ENCODE measurements at places on chromosomes 5 and 9.

GRCh38 chr5:8020861-8021514, 152.0 kb downstream of the MTRR start:
- no peak for DNase-seq

DNA sequence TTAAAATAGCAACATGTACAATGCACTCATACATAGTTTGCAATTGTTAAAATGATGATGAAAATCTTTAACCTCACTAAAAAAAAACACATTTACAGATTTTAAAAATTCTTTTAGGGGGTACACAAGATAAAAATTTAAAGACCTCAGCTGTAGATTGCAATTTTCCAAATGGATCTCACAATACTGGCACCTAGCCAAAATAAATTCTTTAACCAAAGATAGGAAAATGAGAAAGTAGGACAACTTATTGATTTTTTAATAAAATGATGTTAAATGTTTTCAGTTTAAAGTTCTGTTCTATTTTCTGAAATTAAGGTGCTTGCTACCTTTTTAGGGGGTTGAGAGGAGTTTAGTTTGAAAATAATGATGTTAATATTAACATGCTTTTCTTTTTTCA, 90.0 kb downstream of the PCSK1 start:
- DNase-seq = no peak

DNA sequence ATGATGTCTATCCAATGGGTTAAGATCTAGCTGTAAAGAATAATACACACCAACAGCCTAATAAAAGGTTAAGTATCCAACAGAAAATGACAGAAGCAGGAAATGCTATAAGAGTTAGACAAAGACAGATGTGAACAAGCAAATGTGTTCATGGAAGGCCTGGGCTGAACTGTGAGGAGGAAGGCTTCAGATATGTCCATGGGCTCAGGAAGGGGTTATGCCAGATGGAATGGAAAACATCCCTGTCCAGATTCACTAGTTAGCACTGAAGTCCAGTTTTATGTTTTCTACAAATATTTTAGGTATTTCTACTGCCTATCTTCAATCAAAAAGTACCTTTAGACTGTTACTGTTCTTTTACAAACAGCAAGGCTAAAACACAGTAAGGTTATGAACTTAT, 27.1 kb downstream of the ERAP1 start:
- DNase-seq = peak; percentile 21

- no peak for DNase-seq
Observed at GRCh38 chr9:85182383-85182782, 512.9 kb downstream of the NTRK2 start.

GRCh38 chr5:92613546-92613945, 967.5 kb downstream of the NR2F1-AS1 start:
- DNase-seq = peak; percentile 72

GRCh38 chr5:54577937-54578653, 60.5 kb downstream of the SNX18 start:
- no peak for DNase-seq

DNA sequence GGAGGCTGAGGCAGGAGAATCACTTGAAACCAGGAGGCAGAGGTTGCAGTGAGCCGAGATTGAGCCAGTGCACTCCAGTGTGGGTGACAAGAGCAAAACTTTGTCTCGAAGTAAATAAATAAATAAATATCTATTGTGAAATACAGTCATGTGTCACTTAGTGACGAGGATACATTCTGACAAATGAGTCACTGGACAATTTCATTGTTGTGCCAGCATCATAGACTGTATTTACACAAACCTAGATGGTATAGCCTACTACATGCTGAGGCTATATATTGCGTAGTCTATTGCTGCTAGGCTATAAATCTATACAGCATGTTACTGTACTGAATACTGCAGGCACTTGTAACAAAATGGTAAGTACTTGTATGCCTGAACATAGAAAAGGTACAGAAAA, 61.1 kb upstream of the CCL21 start:
- DNase-seq = no peak

- peak; percentile 16 for DNase-seq
Observed at GRCh38 chr5:93929131-93929530, 187.7 kb upstream of the POU5F2 start.

- no peak for DNase-seq
Observed at GRCh38 chr5:159419576-159419975, 89.3 kb upstream of the IL12B start.

- DNase-seq = no peak
Observed at GRCh38 chr5:137488974-137489373, 10.2 kb downstream of the SPOCK1 start.

- DNase-seq = peak; percentile 4
Observed at GRCh38 chr5:175728885-175729828, 71.3 kb downstream of the HRH2 start.

DNA sequence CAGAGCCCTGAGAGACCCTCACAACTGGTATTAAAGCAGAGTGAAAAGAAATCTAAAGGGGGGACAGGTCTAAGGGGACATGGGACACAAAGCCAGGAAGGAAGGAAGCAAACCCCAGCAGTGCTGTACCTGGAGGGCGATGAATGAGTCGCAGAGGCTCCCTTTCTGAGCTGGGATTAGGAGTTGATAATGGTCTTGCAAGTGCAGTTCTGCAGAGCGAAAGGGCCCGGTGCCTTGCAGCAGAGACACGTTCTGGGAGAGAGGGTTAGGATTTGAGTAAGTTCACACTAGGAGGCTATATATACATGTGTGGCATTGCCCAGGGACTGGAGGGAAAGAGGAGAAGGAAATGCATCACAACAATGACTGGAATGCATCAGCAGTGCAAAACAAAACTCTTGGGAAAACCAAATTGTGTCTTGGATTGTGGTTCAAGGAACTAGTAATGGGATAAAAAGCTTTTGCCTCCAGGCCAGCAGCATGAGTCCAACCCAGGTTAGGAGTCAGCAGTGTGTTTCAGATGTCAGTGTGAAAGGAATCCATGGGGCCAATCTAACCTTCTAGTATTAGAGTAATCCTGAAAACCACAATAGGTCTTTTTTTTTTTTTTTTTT, 38.8 kb upstream of the LIFR start:
- peak; percentile 50 for DNase-seq

- DNase-seq = no peak
Observed at GRCh38 chr5:41325074-41325473, 111.7 kb upstream of the C6 start.

GRCh38 chr9:129682381-129682780, 16.9 kb downstream of the PRRX2 start:
- no peak for DNase-seq

DNA sequence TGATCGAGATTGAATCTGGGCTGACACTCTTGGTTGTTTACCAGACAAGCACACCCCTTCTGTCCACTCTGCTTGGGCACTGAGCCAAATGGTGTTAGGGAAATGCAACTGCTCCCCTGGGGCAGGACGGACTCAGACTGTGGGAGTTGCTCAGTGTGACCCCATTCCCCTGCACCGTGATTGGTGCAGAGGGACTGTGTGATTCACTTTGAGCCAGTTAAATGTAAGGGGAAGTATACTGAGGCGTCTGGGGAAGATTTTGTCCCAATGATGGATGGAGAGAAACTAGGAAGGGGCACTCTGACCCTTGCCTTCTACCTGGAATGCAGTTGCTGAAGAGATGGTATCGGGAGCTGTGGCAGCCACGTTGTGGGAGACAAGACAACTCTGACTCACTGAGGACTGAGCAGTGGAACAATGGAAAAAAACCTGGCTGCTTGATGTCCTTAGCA, 196.0 kb upstream of the ANKRD55 start:
- DNase-seq = peak; percentile 24

- peak; percentile 72 for DNase-seq
Observed at GRCh38 chr9:36928670-36929349, 105.3 kb downstream of the PAX5 start.

GRCh38 chr5:127839072-127839471, 135.9 kb downstream of the CCDC192 start:
- no peak for DNase-seq

DNA sequence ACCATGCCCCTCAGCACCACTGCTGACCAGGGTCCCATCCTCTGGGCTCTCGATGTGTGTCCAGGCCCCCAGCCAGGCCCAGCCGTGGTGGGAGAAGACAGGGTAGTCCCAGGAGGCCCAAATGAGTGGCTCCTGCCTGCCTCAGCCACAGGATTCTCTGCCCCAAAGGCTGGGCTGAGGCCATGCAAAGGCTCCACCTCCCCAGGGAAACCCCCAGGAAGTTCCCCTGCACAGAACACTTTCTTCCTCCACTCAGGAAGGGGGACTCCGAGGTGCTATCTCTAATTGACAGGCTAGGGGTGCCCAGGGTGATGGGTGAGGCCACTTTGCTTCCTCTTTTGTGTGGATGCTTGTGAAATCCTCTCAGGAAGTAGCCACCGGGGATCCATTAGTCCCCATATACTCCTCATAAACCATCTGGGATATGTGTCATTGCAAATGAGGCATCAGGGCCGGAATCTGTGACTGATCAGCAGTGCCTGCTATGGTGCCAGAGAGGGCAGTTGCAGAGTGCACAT, 23.1 kb upstream of the TDRD7 start:
- DNase-seq = no peak

- peak; percentile 76 for DNase-seq
Observed at GRCh38 chr5:32531885-32532520, 53.4 kb upstream of the SUB1 start.

- DNase-seq = no peak
Observed at GRCh38 chr5:6411141-6411540, 32.8 kb upstream of the MED10 start.

GRCh38 chr5:179271428-179271734, 73.9 kb downstream of the ADAMTS2 start:
- no peak for DNase-seq

GRCh38 chr5:80745490-80745889, 90.7 kb upstream of the DHFR start:
- DNase-seq = peak; percentile 41

DNA sequence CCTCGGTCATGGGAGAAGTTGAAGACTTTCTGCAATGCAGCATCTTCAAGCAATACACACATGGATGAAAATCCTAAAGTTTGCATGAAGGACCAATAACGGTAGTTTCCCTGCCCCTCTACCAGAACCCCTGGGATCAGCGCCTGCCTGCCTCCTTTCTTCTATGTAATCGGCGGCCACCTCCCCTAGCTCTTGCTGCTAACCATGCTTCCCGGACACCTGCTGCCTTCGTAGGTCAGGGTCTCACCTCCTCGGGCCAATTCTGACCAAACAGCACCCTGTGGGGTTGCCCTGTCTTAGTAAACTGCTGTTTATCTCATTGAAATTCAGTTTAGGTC, 388 bp upstream of the MED10 start:
- DNase-seq = no peak

GRCh38 chr9:34647651-34648050, 1.2 kb downstream of the GALT start:
- DNase-seq = no peak

DNA sequence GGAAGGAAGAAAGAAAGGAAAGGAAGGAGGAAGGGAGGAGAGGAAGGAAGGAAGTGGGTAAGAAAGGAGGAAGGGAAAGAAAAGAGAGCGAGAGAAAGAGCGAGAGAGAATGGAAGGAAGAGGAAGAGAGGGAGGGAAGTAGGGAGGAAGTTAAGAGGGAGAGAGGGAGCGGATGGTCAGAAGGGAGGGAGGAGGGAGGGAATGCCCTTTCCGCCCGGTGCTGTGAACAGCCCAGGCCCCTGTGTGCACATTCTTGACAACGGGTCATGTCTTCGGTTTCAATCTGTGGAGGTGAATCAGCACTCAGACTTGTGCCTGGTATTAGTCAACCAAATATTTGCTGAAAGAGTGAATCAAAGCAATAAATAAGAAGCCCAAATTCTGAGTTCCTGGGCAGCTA, 39.2 kb downstream of the PRUNE2 start:
- peak; percentile 83 for DNase-seq

GRCh38 chr9:90441814-90442213, 200.8 kb downstream of the DIRAS2 start:
- no peak for DNase-seq

DNA sequence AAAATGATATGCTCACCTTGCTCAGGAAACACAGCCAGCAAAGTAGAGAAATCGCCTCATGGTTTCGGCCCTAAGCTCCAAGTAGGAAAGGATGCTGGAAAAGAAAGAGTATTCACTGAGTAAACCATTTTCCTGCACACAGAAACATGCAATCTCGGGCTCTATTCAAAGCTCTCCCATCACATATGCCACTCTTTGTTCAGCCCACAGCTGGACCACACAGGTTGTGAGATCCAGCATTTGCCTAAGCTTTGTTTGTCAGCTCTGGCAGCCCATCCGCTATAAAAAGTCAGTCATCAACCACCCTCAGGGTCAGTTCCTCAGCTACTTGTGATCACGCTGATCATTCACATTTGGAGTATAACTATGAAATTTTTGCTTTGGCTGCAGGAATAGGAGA, 96.5 kb upstream of the SMARCA2 start:
- DNase-seq = no peak

DNA sequence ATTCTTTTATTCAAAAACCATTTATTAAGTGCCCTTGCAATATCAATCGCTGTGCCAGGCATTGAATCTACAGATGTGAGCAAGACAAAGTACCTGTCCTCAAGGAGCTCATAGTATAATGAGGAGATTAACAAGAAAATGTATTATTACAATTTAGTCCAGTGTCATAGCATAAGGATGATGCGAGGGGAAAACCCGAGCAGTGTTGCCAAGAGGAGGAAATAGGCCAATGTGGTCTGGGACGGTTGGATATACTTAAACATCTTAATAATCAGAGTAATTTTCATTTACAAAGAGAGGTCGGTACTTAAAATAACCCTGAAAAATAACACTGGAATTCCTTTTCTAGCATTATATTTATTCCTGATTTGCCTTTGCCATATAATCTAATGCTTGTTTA, 18.5 kb downstream of the CD274 start:
- no peak for DNase-seq

DNA sequence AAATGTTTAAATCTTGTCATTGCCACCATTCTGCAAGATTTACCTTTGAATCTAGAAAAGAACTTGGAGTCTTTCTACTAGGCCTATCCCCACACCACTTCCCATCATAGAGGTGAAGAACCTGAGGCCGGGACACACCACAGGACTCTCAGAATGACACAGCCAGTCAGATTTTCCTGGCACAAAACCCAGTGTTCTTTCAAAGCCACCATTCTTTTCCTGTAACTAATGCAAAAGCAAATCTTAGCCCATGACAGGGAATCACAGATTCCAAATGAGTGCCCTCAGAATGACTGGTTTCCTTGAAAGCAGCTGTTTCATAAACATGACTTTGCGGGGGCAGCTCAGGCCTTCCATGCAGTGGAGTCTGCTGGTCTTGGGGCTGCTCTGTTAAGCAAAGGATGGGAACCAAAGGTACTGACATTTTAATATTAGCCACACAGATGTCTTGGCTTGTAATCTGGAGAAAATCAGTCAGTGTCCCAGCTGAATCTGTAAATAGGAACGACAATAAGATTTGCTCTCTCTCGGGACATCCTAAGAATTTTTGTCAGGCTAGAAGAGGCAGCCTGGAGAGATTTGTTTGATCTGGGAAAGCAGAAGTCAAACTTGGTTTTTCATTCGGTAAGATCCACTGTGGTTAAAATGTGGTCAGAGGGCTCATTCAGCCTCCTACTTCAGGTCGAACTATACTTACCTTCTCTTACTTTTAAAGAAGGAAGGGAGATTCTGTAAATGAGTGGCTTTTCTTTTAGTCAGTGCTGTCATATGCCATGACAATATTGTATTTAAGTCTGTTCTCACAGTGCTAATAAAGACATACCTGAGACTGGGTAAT, 115.1 kb downstream of the PALM2AKAP2 start:
- peak; percentile 50 for DNase-seq

GRCh38 chr9:131727795-131728545, 11.9 kb downstream of the RAPGEF1 start:
- DNase-seq = no peak

- no peak for DNase-seq
Observed at GRCh38 chr9:112917047-112917986, 26.6 kb upstream of the SLC46A2 start.

GRCh38 chr5:57327561-57328367, 153.9 kb downstream of the GPBP1 start:
- no peak for DNase-seq

- DNase-seq = peak; percentile 23
Observed at GRCh38 chr5:113678924-113679575, 165.6 kb downstream of the YTHDC2 start.

All from brain microvascular endothelial cell (primary cell).